ENCODE measurements at places on chromosomes 1 and 21.

GRCh38 chr21:35035116-35035515 lies 14.0 kb downstream of the RUNX1 start:
- no peak for DNase-seq

DNA sequence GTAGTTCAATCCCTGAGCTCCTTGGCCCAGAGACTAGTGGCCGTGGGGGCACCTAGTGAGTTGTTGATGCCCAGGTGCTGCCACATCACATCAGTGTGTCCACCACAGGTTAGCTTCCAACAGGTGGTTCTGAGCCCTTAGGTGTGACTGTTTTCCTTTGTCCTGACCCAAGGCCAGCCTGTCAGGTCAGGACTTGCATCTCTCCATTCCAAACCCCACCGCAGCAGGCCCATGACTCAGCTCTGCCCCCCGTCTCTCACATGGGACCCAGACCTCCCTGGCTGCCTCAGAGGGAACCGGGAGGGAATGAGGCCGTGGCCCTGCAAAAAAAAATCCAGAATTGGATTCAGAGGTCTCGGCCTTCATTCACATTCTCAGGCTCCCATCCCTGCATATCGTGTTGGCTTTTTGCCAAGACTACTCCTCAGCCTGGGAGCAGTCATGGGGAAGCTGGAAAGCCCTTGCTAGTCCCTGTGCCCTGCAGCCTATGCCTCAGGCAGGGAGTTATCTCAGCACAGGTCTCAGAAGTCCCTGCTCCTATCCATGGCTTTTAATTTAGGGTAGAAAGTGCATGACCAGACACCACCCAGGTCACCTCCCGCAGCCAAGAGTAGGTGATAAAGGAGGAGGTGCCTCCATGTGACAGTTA lies 7.2 kb downstream of the INAVA start:
- no peak for DNase-seq

DNA sequence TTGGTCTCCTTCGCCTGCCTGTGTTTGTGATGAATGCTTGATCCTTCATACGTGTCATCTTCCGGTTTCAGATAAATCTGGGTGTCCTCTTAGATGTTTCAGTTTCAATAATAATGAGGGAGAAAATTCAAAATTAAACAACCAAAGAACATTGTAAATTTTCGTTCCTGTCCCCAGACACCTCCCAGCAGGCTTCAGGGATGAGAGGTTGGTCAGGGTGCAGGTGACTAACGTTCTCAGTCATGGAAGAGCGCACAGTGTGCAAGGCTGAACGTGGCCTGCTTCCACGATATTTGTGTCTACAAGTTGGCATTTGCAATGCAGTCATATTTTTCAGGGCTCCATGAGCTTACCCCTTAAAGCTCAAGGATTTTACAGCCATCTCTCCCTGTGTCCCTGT lies 147.1 kb upstream of the ARHGEF16 start:
- no peak for DNase-seq

- DNase-seq: no peak
These were observed 10.0 kb upstream of the DNMT3L start for GRCh38 chr21:44271558-44272283.

DNA sequence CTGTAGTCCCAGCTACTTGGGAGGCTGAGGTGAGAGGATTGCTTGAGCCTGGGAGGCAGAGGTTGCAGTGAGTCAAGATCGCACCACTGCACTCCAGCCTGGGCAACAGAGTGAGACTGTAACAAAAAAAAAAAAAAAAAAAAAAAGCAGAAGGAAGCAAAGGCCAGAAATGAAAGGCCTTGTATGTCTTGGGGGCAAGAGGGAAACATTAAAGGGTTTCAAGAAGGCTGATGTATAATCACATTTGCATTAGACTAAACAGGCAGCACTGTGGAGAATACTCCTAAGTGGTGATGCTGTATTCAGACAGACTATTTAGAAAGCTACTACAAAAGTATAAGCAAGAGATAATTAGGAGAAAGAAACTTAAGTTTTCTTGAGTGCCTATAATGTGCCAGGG lies 10.4 kb downstream of the ANP32E start:
- DNase-seq: no peak

GRCh38 chr1:119893238-119893791 lies 3.0 kb downstream of the ADAM30 start:
- DNase-seq: no peak

DNA sequence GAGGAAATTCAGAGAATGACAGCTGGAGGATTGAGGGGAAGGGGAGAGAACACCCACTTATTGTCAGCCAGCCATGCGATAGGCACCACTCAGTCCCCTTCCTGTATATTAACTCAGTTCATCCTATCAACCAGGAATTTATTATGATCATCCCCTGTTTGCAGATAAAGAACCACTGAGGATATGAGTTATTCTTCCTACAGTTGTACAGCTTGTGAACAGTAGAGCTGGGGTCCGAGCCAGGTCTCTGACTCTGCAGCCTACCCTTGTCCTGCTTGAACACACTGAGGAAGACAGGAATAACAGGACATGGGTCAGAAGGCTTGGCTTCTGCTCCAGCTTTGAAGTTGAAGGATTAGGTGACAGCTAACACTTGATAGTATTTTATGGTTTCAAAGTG lies 42.0 kb upstream of the SCMH1 start:
- DNase-seq: no peak

DNA sequence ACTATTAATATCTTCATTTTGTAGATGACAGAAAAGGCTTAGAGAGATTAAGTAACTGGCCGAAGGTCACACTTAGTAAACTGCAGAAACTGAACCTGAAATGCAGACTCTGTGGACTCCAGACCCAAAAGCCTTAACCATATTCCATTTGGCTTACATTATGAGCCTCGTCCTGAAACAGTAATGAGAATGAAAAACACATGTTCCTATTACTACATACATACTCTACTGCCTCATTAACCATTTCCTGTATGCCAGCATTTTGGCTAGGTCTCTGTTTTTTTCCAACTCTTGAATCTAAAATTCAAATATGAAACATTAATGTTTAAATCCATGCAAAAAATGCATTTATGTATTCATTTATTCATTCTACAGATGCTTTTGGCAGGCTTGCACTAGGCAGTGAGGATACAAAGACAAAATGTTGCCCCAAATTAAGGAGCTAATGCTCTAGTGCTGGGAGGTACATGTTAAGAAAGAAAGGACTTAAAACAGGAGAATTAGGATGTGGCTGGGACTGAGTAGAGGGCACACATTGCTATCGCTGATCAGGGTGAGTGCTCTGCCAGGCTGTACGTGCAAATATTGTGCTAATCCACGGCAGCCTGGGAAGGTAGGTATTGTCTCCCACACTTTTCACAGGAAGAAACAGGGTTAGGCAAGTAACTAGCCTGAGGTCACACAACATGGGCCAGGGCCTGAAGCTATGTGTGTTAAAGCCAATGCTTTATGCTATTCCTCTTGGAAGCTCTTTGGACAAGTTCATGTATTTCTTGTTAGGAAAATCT lies 14.0 kb downstream of the DEGS1 start:
- DNase-seq: no peak

DNA sequence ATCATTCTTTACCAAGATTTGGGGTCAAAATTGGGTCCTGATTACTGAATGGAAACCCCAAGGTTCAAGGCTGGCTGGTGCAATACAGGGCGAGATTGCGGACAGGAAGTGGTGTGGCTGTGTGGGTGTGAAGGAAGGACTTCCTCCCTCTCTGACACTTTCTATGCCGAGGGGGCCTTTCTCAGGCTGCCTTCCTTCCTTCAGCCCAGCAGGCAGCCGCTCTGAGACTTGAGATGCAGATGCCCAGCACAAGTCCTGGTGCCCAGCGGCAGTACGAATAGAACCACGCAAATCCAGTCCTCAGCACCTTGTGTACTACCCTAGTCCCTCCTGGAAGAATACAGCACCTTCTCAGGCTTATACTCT lies 16.3 kb downstream of the BATF3 start:
- peak; percentile 86 for DNase-seq

- DNase-seq: no peak
These were observed 226.0 kb downstream of the CHRM3 start for GRCh38 chr1:239612379-239612778.

DNA sequence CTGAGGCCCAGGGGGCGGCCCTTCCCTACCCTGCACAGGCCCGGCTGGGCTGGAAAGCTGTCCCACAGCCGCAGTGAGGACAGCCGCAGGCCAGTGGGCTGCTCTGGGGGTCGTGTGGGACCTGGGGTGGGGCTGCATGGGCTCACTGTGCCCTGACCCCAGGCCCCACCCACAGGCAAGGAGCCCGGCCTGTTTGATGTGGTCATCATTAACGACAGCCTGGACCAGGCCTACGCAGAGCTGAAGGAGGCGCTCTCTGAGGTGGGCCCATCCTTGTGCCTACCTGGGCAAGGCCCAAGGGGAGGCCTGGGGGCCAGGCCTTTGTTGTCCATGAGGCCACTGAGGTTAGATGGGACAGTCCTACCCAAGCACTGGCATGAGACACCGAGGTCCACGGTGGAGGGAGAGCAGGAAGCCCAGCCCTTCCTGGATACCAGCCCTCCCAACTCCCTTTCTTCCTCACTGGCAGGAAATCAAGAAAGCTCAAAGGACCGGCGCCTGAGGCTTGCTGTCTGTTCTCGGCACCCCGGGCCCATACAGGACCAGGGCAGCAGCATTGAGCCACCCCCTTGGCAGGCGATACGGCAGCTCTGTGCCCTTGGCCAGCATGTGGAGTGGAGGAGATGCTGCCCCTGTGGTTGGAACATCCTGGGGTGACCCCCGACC lies 1.4 kb upstream of the GJC2 start:
- no peak for DNase-seq

- no peak for DNase-seq
These were observed 403 bp downstream of the CCNL2 start for GRCh38 chr1:1398677-1399186.

DNA sequence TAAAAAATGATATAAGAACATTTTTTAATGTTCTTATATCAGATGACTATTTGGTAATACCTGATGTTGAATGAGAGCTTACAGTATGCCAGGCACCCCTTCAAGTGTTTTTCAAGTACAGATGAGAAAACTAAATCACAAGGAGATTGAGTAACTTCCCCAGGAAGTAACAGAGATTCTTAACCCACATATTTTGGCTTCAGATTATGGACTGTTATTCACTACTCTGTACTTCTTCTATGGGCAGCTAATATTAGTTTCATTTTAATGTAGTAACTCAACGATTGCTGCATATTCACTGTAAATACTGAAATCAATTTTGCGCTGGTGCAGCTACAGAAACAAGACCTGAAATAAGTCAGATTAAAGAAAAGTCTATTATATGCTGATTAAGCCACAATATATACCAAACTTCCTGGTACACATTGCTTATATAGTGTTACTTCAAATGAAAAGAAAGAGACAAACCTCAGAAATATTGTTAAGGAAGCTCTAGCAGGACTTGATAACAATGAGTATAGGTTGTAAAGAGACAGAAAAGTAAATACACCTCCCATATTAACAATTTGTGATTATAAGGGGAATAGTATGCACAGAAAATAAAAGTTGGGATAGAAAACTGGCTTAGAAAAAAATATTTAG lies 19.7 kb downstream of the DPYD start:
- DNase-seq: no peak

GRCh38 chr1:154583773-154584172 lies 16.2 kb downstream of the CHRNB2 start:
- DNase-seq: no peak

GRCh38 chr1:203463469-203464062 lies 12.0 kb upstream of the PRELP start:
- no peak for DNase-seq

DNA sequence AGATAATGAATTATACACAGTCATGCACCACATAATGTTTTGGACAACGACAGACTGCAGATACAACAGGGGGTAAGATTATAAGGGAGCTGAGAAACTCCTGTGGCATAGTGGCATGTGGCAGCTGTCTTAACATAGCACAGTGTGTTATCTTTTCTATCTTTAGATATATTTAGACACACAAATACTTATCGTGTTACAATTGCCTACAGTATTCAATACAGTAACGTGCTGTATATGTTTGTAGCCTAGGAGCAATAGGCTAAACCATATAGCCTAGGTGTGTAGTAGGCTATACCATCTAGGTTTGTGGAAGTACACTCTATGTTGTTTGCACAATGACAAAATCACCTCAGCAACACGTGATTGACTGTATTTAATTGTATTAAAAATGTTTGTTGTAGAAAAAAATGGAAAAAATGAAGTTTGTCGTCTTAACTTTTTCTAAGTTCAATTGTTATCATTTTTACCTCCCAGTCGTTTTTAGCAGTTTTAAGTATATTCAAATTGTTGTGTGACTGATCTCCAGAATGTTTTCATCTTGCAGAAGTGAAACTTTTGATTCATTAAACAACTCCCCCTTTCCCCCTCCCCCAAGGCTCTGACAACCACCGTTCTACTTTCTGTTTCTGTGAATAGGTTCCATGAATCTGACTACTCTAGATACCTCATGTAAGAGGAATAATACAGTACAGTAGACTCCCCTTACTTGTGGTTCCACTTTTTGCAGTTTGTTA lies 351.0 kb upstream of the B3GALT2 start:
- peak; percentile 82 for DNase-seq

GRCh38 chr1:151509350-151510019 lies 1.7 kb upstream of the CGN start:
- no peak for DNase-seq

GRCh38 chr21:22174746-22175145 lies 1176.5 kb downstream of the NCAM2 start:
- DNase-seq: no peak

- no peak for DNase-seq
These were observed 106.3 kb upstream of the CACHD1 start for GRCh38 chr1:64363616-64364015.

- DNase-seq: no peak
These were observed 319.9 kb upstream of the DUSP10 start for GRCh38 chr1:222061711-222062359.

DNA sequence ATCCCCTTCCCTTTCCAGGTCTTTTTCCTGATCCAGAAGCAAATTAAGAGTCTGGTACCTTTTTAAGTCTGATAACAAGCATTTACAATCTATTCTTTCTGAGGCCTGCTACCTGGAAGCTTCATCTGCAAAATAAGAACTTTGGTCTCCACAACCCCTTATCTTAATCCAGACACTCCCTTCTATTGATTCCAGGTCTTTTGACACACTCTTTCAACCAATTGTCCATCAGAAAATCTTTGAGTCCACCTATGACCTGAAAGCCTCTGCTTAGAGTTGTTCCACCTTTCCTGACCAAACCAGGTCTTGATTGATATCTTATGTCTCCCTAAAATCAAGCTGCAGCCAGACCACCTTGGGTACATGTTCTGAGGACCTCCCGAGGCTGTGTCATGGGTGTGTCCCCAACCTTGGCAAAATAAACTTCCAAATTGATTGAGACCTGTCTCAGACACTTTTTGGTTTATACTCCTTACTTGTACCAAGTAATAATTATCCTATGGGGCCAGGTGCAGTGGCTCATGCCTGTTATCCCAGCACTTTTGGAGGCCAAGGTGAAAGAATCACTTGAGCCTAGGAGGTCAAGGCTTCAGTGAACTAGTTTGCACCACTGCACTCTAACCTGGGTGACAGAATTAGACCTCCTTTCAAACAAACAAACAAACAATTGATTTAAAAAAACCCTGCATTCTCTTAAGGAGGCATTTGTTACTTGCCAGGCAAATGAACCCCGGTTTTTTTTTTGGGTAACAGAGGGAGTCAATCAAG lies 126.1 kb downstream of the MAP3K21 start:
- DNase-seq: no peak
